ENCODE measurements at places on chromosomes 16 and 17. TPM values are rescaled to one million over a fixed set of nuclear protein-coding genes. Genes with fewer than 3 reads are reported as not detected.

Gene TAF1C
- 66.7 TPM for total RNA-seq

DNA sequence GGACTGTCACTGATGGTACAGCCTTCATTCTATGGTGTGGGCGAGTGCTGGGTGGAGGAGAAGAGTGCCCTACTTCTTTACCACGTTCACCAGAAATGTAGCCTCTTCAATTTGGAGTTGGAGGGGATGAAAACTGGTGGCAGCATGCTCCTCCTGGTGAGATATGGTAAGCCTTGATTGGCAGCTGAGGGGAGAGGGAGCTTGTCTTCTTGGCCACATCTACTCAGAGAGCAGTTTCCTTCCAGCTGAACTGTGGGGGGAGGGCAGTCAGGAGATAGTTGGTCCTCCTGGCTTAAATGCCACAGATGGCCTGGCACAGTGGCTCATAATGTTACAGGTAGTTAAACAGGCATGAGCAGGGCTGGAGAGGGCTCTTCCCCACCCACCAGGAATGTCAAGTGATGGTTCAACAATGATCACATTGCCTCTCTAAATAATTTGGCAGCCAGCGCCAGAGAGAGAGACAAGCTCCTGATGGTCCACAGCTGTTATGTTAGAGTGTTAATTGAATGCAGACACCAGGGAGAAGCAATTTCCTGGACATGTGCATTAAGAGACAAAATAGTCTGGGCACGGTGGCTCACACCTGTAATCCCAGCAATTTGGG is 9.0 kb upstream of the MAPK3 start:
- no peak for DNase-seq

DNA sequence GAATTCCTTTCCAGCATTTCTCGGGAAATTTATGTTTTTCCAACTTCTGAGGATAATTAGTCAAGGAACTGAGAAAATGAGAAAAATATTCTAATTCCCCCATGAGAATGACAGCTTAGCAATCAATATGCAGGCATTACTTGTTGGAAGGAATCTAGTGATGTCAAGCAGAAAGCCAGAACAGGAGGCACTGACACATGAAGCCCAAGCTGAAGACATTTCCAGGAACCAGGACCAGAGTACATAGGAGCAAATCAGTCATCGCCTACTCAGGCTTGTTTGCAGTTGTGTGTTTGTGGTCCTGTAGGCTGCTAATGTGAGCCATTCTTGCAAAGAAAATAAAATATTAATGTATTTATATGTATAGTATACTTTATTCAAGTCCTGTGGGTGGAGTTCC is 89.7 kb downstream of the SALL1 start:
- no peak for DNase-seq

- DNase-seq = peak; percentile 44
Measured at GRCh38 chr16:83899272-83899897, 470 bp downstream of the MLYCD start.

DNA sequence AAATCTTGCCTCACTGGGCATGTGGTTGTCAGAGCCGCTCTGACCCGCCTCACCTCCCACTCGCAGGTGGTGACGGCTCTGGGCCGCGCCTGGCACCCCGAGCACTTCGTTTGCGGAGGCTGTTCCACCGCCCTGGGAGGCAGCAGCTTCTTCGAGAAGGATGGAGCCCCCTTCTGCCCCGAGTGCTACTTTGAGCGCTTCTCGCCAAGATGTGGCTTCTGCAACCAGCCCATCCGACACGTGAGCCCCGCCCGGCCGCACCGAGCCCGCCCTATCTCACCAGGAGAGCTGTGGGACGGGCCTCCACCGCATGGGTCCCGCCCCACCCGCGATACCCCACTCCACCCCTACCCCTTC is 4.0 kb downstream of the TGFB1I1 start:
- no peak for DNase-seq

Gene PRAC1
- total RNA-seq = not detected

Gene SBK1
- 6.5 TPM for total RNA-seq

Gene KIF18B
- total RNA-seq = 0.87 TPM

Gene FSCN2
- total RNA-seq = 0.39 TPM

Gene MT1M
- total RNA-seq = 0.44 TPM

DNA sequence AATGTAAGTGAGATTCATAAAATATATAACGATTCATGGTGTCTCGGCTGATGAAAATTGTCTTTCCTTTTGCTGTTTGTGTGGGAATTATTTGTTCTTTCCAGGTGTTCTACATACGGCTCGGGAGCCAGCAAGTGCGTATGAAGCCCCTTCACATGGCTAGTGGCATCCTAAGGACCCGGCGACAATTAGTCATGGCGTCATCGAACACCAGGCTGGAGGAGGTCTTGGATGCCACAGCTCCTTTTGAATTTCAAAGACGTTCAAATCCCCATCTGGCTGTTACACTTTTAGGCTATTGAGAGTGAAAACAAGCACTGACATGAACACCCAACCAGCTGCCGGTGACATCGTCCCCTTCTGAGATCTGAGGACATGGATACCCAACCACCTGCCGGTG is 397.7 kb upstream of the TNRC6C start:
- no peak for DNase-seq

GRCh38 chr16:87828907-87829621 is 40.2 kb downstream of the SLC7A5 start:
- DNase-seq = no peak

DNA sequence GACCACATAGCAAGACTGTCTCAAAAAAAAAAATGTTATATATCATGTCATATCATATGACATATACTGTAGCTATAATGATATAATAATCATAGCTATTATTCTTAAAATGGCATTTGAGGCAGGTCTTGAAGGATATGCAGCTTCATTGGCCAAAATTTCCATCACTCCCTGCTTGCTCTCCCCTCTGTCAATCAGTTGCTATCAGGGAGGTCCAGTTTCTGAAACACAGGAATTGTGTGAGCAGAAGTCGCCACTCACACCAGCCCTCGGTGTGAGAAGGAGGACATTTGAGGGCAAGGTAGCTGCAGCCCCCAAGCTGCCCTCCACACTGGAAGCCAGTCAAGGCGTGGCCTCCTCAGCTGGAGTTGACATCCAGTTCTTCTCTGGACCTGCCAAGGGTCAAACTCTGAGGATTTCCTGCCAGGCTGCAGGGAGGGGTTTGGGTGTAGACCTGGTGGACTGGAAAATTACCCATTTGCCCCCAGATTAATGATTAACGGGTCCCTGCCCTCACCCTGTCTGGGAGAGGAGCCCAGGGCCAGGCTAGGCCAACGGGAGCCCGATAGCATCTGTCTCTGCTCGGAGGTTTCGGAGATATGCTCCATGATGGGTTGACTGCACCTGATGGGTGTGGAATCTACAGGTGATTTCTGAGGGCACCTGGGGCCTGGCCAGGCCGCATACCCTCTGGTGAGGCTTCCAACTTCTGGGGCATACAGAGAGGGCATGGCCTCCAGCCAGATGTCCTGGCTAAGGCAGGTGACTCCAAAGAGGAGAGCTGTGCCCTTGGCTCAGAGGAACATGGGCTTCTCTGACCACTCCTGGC is 18.8 kb downstream of the WNT9B start:
- no peak for DNase-seq
